ENCODE measurements at places on chromosomes 12 and 14. TPM values are rescaled to one million over a fixed set of nuclear protein-coding genes. Genes with fewer than 3 reads are reported as not detected.

LGR5 gene
- not detected for total RNA-seq

CACNA1C gene
- 5.1 TPM for total RNA-seq

KRT4 gene
- total RNA-seq = not detected

PLA2G1B gene
- total RNA-seq = not detected

ITGB7 gene
- total RNA-seq = 1.1 TPM

TMEM121 gene
- 3.3 TPM for total RNA-seq

GPR84 gene
- not detected for total RNA-seq

WNT1 gene
- total RNA-seq = not detected
